ENCODE measurements at places on chromosomes 7 and 10.

GRCh38 chr7:29229066-29229465, 34.5 kb downstream of the CHN2 start:
- no peak for DNase-seq

- DNase-seq = no peak
Observed at GRCh38 chr10:109920016-109920415, 3.3 kb downstream of the XPNPEP1 start.

DNA sequence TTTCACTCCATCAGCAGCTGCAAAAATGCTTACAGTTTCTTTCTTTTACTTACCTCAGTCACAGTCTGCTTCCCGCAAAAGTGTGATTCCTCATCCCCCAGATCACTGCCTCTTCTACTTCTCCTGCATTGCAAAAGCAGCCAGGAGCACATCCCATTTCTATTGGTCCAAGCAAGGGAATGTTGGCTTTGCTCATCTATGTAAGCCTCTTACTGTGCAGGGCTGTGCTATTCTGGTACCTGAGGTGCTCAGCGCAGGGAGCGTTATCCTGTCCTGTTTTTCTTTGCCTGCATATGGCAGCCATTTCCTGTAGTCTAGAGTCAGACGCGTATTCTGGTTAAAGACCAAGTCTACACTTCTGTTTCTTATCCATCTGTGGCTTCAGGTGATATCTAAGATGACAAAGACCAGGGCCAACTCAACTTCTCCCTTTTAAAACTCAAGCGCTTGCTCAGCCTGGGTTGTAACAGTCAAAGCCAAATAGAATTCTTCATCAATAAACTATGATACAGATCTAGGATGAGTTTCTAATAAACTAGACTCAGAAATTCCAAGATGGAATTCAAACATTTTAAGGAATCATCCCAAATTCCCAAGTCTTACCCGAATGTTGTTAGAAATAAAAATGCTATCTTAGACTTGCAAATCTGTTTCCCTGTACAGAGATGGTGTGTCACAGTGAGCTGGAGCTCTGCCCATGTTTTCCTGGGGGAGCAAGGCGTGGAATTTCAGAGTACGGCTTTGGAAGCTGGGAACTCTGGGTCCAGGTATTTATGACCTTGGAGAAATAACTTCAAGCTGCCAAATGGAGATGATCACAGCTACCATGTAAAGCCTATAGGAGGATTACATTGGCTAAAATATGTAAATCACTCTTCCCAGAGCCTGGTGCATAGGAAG, 6.1 kb upstream of the RBM17 start:
- DNase-seq = no peak

GRCh38 chr7:23333671-23334246, 34.6 kb downstream of the MALSU1 start:
- no peak for DNase-seq

DNA sequence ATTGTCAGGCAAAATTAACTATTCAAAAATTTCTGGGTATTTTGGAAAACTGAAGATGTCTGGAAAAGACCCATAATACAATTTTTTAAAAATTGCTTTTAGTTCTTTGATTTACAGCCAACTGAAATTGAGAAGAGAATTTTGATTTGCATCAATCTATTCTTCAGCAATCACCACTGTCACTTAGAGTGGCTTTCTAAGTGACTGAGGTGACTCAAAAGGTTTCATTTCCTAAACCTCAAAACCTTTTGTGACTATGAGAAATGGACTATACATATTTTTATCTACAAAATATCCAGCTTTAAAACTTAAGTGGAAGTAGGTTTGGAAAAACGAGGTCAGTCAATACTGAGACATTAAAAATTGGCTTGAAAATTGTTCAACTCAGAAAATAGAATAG, 60.0 kb downstream of the ENO4 start:
- no peak for DNase-seq

DNA sequence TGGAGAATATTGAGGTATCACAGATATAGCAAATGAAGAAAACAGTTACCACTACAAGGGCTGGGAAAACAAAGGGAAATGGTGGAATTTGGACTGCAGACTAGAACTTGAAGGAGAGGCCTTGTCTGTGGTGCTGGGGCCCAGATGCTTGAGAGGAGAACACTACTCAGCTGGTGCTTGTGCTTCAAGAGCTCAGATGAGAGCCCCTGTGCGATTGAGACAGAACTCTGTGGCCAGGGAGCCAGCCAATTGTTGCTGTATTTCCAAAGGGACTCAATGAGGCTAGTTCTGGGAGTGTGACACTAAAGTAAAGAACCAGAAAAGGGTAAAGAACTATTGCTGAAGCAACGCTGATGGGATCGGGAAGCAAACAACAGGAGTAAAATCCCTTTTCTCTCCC, 406.5 kb upstream of the SEMA3D start:
- no peak for DNase-seq

DNA sequence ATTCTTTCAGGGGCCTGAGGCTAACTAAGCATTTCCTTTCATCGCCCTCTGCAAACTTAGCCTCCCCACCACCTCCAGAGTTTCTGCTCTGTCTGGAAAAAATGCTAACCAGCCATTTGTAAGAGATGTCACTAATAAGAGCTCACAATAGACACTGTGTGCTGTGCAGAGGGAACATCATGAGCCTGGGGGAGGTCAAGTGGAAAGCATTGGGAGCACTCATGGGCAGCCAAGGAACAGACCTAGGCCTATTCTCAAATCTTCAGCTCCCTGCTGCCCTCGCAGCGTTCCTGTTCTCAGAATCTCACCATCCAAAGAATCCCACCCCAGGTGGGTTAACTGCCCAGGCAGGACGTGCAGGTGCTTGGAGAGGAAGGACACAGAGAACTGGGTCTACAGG, 27.1 kb upstream of the GPAM start:
- no peak for DNase-seq

GRCh38 chr10:24914148-24914547, 38.3 kb downstream of the PRTFDC1 start:
- no peak for DNase-seq

GRCh38 chr7:51374936-51375335, 58.3 kb upstream of the COBL start:
- DNase-seq = no peak

GRCh38 chr10:7506571-7506970, 95.7 kb upstream of the SFMBT2 start:
- no peak for DNase-seq

DNA sequence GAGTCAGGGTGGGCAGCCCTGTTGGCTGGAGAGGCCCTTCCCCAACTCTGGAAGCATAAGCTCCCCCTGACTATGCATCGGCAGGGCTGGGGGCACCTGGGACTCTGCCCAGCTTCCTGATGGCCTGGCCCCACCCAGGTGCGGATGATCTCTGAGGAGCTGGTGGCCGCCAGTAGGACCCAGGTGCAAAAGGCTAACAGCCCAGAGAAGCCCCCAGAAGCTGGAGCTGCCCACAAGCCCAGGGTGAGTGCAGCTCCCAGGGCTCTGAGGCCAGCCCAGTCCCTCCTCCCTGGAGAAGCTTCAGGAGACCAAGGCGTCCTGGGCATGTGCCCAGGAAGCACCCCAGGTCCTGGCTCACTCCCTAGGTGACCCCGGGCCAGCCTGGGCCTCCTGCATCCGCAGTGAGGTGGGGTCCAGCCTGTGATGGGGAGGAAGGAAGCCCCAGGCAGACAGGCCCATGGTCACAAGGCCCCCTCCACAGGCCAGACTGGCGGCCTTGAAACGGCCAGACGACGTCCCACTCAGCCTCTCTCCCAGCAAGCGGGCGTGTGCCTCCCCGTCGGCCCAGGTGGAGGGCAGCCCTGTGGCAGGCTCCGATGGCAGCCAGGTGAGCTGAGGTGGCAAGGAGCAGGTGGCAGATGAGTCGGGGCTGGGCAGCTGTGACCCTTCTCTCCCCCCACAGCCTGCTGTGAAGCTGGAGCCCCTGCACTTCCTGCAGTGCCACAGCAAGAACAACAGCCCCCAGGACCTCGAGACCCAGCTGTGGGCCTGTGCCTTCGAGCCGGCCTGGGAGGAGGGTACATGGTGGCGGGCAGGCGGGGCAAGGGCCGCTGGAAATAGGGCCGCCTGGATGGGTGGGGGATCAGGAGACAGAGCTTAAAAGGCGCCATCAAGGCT, 3.0 kb downstream of the LRWD1 start:
- no peak for DNase-seq

- no peak for DNase-seq
Observed at GRCh38 chr10:3312403-3312940, 139.9 kb upstream of the PITRM1 start.
